Pancreas (tissue), 10 donors: ENCODE measurements at places on chromosomes 6 and 20. TPM values are rescaled to one million over a fixed set of nuclear protein-coding genes. Genes with fewer than 3 reads are reported as not detected.

DNA sequence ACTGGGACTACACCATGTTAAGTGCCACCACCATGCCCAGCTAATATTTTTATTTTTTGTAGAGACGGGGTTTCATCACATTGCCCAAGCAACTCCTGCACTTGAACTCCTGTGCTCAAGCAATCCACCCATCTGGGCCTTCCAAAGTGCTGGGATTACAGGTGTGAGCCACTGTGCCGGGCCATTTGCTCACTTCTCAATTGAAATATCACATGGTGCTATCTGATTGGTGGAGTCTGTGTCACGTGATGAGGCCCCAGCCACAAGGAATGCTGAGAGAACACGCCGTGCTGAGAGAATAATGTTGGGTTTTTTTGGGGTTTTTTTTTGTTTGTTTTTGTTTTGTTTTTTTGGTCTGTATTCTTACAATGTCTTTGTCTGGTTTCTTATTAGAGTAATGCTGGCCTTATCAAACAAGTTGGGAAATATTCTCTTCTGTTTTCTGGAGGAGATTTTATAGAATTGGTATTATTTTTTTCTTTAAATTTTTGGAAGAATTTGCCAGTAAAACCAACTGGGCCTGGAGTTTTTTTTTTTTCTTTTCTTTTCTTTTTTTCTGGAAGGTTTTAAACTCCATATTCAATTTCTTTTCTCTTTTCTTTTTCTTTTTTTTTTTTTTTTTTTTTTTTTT, 183.2 kb upstream of the KCNG1 start:
- DNase-seq: no peak

The PPP1R16B gene
- 1.3 TPM for total RNA-seq

GRCh38 chr20:23917024-23917725, 37.6 kb upstream of the CST5 start:
- no peak for DNase-seq

DNA sequence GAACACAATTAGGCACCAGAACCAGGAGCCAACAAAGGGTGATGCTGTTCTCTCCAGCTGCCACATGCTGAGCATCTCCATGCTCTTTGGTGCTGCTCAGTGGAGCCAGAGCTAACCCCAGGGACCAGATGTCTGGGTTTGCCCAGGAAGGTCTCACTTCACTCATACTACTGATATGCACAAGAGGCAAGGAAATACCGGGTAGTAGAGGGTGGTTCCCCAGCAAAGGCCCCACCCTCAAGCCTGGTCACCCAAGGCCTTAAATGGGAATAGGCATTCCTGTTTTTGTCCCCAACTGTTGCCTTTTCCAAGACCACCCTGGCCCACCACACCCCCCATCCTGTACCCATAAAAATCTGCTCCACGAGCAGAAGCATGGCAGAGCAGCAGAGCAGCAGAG, 204.5 kb upstream of the TAB2 start:
- DNase-seq: no peak

DNA sequence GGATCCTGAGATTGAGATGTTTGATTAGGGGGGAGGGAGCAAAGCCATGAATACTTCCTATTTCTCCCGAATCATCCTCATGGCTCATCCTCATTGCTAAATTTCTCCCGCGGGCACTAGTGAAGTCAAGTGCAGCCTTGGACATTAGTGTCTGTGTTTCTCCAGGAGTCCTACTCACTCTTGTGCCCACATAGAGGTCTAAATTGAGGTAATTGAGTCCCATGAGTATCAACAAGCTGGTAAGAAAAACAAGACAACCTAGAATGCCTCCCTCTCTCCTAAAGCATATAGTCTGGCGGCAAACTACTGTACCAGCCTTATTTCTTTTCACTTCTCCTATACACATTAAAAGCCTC, 420 bp downstream of the CENPQ start:
- no peak for DNase-seq

GRCh38 chr6:33143113-33143770, 49.0 kb downstream of the COL11A2 start:
- DNase-seq: no peak
